Calu3 (cell line): ENCODE measurements at places on chromosomes 7 and 10.

DNA sequence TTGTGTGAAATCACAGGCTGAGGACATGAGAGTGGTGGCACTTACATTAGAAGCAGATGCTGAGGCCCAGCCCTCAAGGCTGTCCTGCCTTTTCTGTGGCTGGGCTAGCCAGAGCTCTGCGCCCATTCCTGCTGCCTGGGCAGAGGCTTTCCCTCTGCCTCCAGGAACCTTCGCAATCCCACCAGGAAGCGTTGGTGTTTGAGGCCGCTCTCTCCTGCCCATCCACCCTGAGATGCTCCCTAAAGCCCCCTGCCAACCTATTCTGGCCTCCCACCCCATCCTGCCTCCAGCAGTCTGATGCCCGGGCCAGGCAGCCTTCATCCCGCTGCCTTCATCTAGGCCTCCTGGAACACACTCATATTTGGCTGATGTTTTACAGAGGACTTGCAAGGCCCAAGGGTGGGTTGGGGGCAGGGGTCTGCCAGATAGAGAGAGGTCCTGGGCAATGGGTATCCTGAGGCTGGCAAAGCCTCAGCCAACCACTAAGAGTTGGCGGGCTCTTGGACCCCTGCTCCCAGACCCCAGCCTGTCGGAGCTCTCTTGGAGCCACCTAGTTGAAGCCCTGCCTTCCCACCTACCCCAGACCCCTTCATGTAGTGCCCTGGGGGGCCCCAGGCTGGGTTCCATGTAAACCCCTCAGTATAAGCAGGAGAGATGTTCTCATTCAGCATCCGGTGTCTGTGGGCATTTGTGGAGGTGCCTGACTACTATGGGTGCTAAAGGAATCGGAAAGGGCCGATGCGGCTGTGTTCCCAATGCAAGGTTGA, 32.7 kb downstream of the LDB3 start:
- no peak for DNase-seq

- DNase-seq, result no peak
Measured at GRCh38 chr10:78852466-78853240, 216.1 kb upstream of the ZMIZ1 start.

- DNase-seq, result peak; percentile 95
Measured at GRCh38 chr10:27252267-27253000, 11.8 kb upstream of the ACBD5 start.

DNA sequence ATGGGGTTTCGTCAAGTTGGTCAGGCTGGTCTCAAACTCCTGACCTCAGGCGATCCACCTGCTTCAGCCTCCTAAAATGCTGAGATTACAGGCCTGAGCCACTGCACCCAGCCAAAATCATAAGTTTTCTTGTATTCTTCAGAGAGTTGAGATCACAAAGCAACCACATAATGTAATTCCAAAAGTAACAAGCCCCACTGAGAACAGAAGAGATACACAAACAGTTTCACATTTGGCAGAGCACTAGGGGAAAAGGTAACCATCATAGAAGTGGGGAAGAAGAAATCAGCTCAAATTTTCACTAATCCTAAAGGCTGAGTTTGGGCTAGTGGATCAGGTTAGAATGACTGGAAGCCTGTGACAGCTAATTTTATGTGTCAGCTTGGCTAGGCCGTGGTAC, 5.4 kb upstream of the CEP41 start:
- no peak for DNase-seq

GRCh38 chr7:3510101-3511020, 209.3 kb downstream of the SDK1 start:
- DNase-seq, result no peak

GRCh38 chr7:120819861-120820260, 38.1 kb downstream of the TSPAN12 start:
- no peak for DNase-seq

DNA sequence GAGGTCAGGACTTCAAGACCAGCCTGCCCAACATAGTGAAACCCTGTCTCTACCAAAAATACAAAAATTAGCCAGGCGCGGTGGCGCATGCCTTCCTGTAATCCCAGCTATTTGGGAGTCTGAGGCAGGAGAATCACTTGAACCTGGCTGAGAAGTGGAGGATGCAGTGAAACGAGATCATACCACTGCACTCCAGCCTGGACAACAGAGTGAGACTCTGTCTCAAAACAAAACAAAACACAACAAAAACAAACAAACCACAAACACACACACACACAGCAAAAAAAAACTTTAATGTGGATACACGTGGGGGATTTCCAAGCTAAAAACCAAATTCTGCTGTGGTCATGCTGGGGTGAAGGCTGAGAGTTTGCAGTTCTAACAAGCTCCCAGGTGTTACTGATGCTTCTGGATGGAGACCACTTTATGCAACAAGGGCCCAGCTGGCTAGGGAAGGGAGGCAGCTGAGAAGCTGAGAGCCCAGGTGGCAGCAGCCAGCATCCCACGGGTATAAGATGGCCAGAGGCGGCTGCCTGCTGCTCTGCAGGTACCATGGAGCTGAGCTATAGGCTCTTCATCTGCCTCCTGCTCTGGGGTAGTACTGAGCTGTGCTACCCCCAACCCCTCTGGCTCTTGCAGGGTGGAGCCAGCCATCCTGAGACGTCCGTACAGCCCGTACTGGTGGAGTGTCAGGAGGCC, at the start of gene ZP3:
Gene ZP3 (plus strand): TSS at position 538 of the 699 bp plus-strand sequence. CDS start 15 bp downstream, at position 553.
- DNase-seq, result no peak

GRCh38 chr10:124245806-124246440, 152.5 kb upstream of the CHST15 start:
- no peak for DNase-seq

DNA sequence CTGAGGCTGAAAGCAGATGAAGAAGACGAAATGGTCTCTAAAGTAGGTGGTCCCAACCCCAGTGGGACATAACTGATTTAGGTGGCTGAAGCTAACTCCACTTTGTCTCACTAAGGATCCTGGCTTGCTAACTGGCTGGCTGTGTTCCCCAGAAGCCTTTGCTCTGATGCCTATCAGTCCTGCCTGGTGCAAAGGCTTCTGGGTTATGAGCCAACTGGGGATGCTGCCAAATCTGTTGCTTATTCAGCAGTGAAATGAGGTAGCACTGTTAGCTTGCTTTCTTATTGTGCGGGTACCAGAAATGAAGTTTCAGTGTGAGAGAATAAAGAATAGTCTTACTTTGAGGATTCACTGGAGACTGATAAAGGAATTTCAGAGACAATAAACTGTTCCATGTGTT, 18.1 kb downstream of the PRKG1 start:
- DNase-seq, result no peak

GRCh38 chr10:132170561-132171361, 16.0 kb upstream of the DPYSL4 start:
- no peak for DNase-seq

GRCh38 chr10:11341283-11341960, 270.0 kb downstream of the USP6NL start:
- DNase-seq, result no peak

- DNase-seq, result no peak
Measured at GRCh38 chr10:91805110-91805838, 7.0 kb downstream of the TNKS2 start.

- DNase-seq, result no peak
Measured at GRCh38 chr10:51121861-51122260, 47.6 kb downstream of the PRKG1 start.

GRCh38 chr10:60611291-60611747, 167.0 kb upstream of the CDK1 start:
- DNase-seq, result peak; percentile 10

DNA sequence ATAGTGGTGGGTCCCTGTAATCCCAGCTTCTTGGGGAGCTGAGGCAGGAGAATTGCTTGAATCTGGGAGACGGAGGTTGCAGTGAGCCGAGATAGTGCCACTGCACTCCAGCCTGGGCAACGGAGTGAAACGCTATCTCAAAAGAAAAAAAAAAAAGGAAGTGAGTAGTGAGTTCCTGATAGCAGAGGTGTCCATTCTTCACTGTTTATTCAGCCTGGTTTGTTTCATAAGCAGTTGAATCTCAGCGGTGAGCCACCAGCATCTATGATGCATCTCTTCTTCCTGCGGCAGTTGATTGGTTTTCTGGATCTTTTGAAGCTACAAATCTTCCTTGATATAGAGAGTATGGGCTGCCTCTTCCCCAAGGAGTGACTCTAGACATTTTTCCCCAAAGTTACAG, 316.1 kb upstream of the MTPN start:
- no peak for DNase-seq

DNA sequence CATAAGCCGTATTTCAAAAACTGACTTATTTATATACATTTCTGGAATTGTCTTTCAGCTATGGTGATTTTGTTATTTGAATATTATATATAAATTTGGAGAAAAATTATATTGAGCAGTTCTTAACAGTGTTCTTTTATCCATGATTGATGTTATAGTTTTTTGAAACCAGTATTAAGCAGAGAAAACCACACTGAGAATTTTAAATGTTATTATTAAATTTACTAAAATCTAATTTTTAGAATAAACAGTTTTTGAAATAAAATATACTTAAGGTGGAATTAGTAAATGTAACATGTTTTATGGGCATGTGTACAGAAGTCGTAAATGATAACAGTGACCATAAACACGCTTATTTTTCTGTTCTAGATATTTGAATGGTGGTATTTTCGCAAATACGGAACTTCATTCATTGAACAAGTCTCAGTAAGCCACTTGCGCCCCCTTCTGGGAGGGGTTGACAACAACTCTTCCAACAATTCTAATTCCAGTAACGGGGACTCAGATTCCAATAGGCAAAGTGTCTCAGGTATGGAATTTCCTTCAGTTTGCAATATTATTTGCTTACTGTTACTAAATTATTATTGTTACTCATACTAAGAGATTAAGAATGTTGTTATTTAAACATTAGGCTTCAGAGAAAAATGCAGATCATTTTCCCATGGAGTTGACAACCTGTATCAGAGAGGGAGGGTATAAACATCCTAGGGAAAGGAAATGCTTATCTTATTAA, 166.1 kb downstream of the ST7 start:
- DNase-seq, result peak; percentile 85

DNA sequence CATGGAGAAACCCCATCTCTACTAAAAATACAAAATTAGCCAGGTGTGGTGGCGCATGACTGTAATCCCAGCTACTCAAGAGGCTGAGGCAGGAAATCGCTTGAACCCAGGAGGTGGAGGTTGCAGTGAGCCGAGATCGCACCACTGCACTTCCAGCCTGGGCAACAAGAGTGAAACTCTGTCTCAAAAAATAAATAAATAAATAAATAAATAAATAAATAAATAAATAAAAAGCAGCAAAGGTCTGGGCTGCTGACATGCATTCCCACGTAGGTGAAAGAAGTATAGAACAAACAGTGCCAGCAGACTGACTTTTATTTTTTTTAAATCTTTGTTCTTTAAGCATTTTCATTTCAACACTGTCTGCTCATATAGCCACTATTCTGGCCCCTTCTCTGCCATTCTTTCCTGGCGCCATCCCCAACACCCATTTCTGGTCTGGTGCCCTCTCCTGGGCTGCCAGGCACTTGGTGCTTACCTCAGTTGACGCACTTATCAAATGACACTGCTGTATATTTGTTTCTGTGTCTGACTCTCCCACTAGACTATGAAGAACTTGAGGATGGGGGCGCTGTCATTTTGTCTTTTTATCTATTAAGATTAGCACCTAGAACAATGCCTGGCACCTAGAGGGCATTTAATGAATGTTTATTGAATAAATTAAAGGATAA, 15.6 kb downstream of the FAM107B start:
- DNase-seq, result peak; percentile 35

- DNase-seq, result no peak
Measured at GRCh38 chr10:51629934-51630639, 69.3 kb downstream of the CSTF2T start.

GRCh38 chr10:119209035-119209735, 1.8 kb downstream of the GRK5 start:
- peak; percentile 57 for DNase-seq

DNA sequence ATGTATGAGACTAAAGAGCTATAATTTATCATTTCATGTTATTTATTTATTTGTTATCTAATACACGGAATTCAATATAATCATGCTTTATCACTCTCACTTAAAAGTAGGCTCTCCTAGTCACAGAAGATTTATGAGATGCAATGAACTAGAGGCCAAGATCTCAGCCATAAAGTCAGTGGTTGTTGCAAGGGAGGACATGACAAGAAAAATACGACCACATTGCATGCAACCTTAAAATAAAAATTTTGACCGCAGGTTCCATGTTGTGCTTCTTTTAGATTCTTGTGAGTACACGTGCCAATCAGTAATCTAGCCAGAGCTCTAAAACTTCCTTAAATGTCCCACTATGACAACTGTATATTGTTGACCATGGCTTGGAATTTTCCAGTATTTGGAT, 75.9 kb upstream of the SP8 start:
- no peak for DNase-seq

GRCh38 chr7:109868215-109868860, 1222.6 kb upstream of the LRRN3 start:
- no peak for DNase-seq

DNA sequence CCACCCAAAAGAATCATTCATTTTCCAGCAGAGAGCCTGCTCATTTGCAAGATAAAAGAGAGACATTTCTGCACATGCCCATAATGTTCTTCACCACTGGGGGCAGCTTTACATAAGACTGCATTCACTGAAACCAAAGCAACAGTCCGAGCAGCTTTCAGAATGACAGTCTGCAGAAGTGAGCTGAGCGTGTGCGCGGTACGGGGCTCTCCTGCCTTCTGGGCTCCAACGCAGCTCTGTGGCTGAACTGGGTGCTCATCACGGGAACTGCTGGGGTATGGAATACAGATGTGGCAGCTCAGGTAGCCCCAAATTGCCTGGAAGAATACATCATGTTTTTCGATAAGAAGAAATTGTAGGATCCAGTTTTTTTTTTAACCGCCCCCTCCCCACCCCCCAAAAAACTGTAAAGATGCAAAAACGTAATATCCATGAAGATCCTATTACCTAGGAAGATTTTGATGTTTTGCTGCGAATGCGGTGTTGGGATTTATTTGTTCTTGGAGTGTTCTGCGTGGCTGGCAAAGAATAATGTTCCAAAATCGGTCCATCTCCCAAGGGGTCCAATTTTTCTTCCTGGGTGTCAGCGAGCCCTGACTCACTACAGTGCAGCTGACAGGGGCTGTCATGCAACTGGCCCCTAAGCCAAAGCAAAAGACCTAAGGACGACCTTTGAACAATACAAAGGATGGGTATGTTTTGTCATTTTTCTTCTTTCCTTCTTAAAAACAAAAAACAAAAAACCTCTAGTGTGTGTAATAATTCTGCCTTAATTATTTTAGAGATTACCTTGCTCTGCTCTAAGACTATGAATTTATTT, at the start of gene LRRTM3:
Gene LRRTM3 (plus strand): TSS at position 141 of the 820 bp plus-strand sequence.
- DNase-seq, result peak; percentile 72

GRCh38 chr7:17123020-17123419, 175.4 kb upstream of the AHR start:
- no peak for DNase-seq

- DNase-seq, result no peak
Measured at GRCh38 chr10:33249659-33250345, 84.7 kb downstream of the NRP1 start.

- DNase-seq, result no peak
Measured at GRCh38 chr10:44511166-44511565, 126.3 kb upstream of the CXCL12 start.

DNA sequence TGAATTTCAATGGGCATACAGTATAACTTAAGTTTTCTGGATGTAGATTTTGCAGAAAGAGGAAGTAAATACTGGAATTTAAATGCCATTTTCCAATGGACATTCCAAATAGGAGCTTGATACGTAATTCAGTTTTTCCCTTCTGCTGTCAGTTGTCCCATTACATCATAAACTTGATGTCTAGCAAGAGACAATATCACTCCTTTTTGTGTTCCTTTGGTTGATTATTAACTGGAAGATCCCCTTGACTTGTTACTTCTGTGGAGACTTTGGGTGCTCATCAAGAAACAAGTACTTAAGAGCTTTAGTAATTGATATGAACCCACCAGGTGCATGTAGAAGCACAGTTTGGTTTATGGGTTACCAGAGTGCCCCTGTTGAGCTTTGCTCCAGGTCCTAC, 116.1 kb downstream of the ST7 start:
- DNase-seq, result no peak

GRCh38 chr7:34357068-34357467, 300.9 kb upstream of the NPSR1 start:
- no peak for DNase-seq
